ENCODE measurements at places on chromosomes 16 and 17.
A peak's percentile ranks its signal among the peaks of the same experiment; 100 is the strongest.

- H3K27ac ChIP-seq: no peak overlapping the region
- H3K4me1 ChIP-seq: no peaks in the 10 kb centered on the region
- H3K27me3 ChIP-seq: no peaks in the 10 kb centered on the region
- H3K36me3 ChIP-seq: no peaks in the 10 kb centered on the region
These were observed 354.6 kb upstream of the CDH11 start for GRCh38 chr16:65476448-65476955.

DNA sequence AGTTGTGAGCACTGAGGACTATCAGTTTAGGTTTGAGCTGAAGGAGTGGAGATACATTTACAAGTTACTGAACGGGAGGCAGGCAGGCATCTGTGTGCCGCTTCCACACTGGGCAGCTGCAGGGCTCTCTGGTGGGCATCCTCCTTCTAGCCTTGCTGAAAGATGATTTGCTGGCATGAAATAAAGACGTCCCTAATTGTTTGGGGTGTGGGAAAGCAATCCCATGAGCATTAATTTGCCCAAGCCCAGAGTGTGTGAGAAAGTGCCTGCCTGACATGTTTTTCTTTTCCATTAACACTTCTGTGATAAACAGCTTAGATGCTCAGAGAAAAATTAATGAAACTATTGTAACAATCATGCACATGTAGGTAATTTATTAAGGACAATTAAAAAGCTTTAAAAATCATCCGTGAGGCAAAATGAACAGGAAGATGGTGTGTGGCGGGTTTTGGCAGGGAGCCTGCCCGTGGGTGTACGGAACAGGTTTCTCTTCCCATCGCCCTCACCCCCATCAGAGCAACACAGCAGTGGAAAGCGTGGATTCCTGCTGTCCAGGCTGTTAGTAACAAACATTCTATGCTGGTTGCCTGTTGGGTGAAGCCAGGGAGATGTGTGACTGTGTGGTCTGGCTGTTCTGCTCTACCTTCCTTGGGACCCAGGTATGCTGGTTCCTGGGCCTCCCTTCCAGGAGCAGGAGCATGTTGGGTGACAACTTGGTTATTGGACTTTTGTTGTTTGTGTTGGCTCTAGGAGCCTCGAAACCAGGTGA is 191.9 kb downstream of the MSI2 start:
- no peaks in the 10 kb centered on the region for H3K27me3 ChIP-seq
- H3K4me1 ChIP-seq: peaks cover 100% of the 10 kb centered on the region
- peaks cover 84% of the 10 kb centered on the region for H3K36me3 ChIP-seq
- peak overlapping the region; percentile 97 for H3K27ac ChIP-seq

GRCh38 chr17:69333561-69333960 is 6.6 kb upstream of the ABCA5 start:
- peaks cover 5% of the 10 kb centered on the region for H3K27me3 ChIP-seq
- H3K36me3 ChIP-seq: no peaks in the 10 kb centered on the region
- DNase-seq: no peak

- no peaks in the 10 kb centered on the region for H3K4me1 ChIP-seq
- no peak for DNase-seq
- no peak overlapping the region for H3K4me3 ChIP-seq
- no peaks in the 10 kb centered on the region for H3K36me3 ChIP-seq
- H3K27me3 ChIP-seq: no peaks in the 10 kb centered on the region
- no peak overlapping the region for H3K27ac ChIP-seq
These were observed 182.8 kb upstream of the TOX3 start for GRCh38 chr16:52729731-52730130.
